ENCODE measurements at places on chromosomes 5 and 9. TPM values are rescaled to one million over a fixed set of nuclear protein-coding genes. Genes with fewer than 3 reads are reported as not detected.

TNFSF8 gene
- polyA plus RNA-seq = 0.25 TPM

DNA sequence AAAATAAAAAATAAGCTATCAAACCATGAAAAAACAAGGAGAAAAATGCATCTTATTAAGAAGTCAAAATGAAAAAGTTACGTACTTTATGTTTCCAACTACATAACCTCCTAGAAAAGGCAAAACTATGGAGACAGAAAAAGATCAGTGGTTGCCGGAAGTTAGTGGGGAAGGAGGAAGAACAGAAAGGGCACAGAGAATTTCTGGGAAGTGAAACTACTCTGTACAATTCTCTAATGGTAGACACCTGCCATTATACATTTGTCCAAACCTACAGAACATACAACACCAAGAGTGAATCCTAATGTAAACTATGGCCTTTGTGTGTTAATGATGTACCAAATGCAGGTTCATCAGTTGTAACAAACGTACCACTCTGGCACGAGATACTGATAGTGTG lies 25.3 kb downstream of the SMU1 start:
- peaks cover 50% of the 10 kb centered on the region for H3K36me3 ChIP-seq
- no peak overlapping the region for H3K27ac ChIP-seq
- no peak overlapping the region for H3K4me3 ChIP-seq
- H3K27me3 ChIP-seq = no peaks in the 10 kb centered on the region
- peaks cover 3% of the 10 kb centered on the region for H3K4me1 ChIP-seq

GRCh38 chr5:81750308-81751008 lies 439 bp downstream of the SSBP2 start:
- no peak for DNase-seq
- H3K36me3 ChIP-seq = no peaks in the 10 kb centered on the region
- H3K27me3 ChIP-seq = no peaks in the 10 kb centered on the region
- H3K4me3 ChIP-seq = peak overlapping the region; percentile 79
- H3K27ac ChIP-seq = peak overlapping the region; percentile 76

MAP3K1 gene
- 25.6 TPM for polyA plus RNA-seq

- no peaks in the 10 kb centered on the region for H3K4me1 ChIP-seq
- no peaks in the 10 kb centered on the region for H3K27me3 ChIP-seq
- no peaks in the 10 kb centered on the region for H3K36me3 ChIP-seq
- no peak overlapping the region for H3K4me3 ChIP-seq
- DNase-seq = peak; percentile 42
These were observed 507.8 kb downstream of the MAT2B start for GRCh38 chr5:164013077-164013670.

GRCh38 chr5:114387433-114387832 lies 25.6 kb downstream of the KCNN2 start:
- no peak for DNase-seq
- H3K27ac ChIP-seq = no peak overlapping the region
- no peaks in the 10 kb centered on the region for H3K36me3 ChIP-seq
- no peaks in the 10 kb centered on the region for H3K27me3 ChIP-seq
- H3K4me3 ChIP-seq = no peak overlapping the region

GRCh38 chr5:88092358-88092757 lies 176.3 kb downstream of the TMEM161B start:
- H3K27ac ChIP-seq = no peak overlapping the region
- no peaks in the 10 kb centered on the region for H3K27me3 ChIP-seq
- no peak for DNase-seq
- H3K36me3 ChIP-seq = no peaks in the 10 kb centered on the region
- H3K4me3 ChIP-seq = no peak overlapping the region

- no peak overlapping the region for H3K27ac ChIP-seq
- peaks cover 8% of the 10 kb centered on the region for H3K36me3 ChIP-seq
- no peak for DNase-seq
- H3K4me1 ChIP-seq = peaks cover 4% of the 10 kb centered on the region
- no peak overlapping the region for H3K4me3 ChIP-seq
- no peaks in the 10 kb centered on the region for H3K27me3 ChIP-seq
These were observed 4.7 kb downstream of the LNPEP start for GRCh38 chr5:96940586-96940985.

- no peak overlapping the region for H3K27ac ChIP-seq
- H3K4me1 ChIP-seq = no peaks in the 10 kb centered on the region
- DNase-seq = no peak
- no peaks in the 10 kb centered on the region for H3K27me3 ChIP-seq
- no peak overlapping the region for H3K4me3 ChIP-seq
- no peaks in the 10 kb centered on the region for H3K36me3 ChIP-seq
These were observed 160.7 kb downstream of the TMEM38B start for GRCh38 chr9:105854783-105855724.

DNA sequence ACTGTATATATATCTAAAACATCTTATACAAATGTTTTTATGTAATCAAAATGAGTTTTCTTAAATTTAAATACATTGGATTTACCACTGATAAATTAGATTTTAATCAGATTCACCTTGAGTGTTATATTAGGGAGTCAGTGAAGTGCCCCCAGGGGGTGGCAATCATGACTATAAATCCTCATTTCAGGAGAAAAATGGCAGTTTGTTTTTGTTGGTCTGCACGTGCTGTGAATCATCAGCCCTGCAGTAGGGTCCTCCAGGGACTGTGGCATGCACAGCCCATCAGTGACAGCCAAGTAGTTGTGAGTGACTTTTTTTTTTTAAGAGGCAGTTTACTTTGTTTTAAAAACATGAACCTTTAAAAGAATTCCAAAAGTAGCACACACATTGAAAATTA lies 65.2 kb downstream of the ZSWIM6 start:
- H3K4me1 ChIP-seq = no peaks in the 10 kb centered on the region
- H3K4me3 ChIP-seq = no peak overlapping the region
- no peaks in the 10 kb centered on the region for H3K27me3 ChIP-seq
- no peaks in the 10 kb centered on the region for H3K36me3 ChIP-seq
- H3K27ac ChIP-seq = no peak overlapping the region

DNA sequence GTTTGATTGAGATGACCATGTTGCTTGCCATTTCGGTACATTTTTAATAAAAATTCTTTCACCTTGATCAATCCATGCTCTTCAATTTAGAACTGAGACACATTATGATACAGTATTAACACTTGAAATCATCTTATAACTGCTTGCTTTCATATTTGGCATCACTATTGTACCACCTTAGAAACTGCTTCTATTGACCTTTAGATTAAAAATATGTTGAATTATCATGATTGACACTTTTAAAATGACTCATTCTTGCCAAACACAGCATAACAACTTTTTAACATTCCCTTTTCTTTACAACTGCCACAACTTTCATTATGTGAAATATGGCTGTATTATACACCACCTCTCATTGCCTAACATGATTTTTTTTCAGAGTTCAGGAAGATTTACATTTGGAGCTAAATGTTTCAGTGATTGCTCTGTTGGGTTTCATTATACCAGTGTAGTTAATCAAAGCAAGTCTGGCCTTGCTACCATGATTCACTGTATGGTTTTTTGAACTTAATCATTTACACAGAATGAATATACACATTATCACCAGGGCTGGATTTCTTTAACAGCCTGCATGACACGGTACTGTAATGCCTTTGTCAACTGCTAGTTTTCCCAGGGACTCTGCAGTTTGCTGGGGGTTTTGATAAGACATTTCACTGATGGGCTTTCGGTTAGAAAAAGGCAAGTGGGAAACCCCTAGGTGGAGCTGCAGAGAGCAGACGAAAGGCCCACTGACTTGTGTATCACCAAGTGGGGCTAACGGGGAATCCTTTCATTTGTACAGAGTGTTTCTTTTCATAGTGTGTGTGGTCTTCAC lies 93.6 kb upstream of the TLE4 start:
- no peaks in the 10 kb centered on the region for H3K27me3 ChIP-seq
- no peaks in the 10 kb centered on the region for H3K4me1 ChIP-seq
- H3K4me3 ChIP-seq = no peak overlapping the region
- DNase-seq = no peak
- no peaks in the 10 kb centered on the region for H3K36me3 ChIP-seq
- no peak overlapping the region for H3K27ac ChIP-seq

- H3K36me3 ChIP-seq = no peaks in the 10 kb centered on the region
- no peak overlapping the region for H3K27ac ChIP-seq
- H3K27me3 ChIP-seq = no peaks in the 10 kb centered on the region
- DNase-seq = no peak
These were observed 418.6 kb downstream of the SLCO4C1 start for GRCh38 chr5:101877451-101877850.

DNA sequence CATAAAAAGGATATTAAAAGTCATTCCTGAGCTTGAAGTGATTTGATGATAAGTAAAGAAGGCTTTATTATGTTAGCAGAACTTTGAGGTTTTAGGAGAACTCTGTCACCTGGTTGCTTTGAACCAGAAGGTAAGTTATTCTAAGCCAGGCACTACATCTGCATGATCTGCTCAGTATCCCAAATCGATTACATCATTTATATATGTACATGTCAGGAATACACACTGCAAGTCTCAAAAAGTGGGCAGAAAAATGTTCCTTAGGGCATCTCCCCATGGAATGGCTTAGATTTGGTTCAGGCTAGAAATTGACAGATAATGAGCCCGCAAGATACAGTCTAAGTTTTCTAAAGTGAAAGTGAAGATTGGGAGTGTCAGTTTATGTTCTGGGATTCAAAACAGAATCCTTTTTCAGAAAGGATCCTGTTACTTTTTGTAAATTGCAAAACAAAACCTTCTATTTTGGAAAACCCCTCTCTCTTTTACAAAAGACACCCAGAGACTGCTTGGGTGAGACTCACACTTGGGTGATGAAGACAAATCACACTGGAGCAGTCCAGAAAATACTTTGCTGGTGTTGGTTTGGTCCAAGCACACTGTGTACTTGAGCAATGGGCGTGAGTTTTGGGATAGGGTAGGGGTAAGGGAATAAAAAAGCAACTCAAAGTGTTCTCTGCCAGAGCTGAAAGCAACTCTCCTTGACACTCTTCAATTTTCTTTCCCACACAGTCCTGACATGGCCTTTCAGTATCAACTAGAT lies 114.5 kb downstream of the FOXD1 start:
- H3K27ac ChIP-seq = no peak overlapping the region
- no peak for DNase-seq
- H3K4me1 ChIP-seq = no peaks in the 10 kb centered on the region
- no peak overlapping the region for H3K4me3 ChIP-seq

GRCh38 chr9:3912280-3912679 lies 386.5 kb upstream of the RFX3 start:
- H3K36me3 ChIP-seq = no peaks in the 10 kb centered on the region
- DNase-seq = no peak
- no peak overlapping the region for H3K4me3 ChIP-seq
- H3K27ac ChIP-seq = no peak overlapping the region
- no peaks in the 10 kb centered on the region for H3K27me3 ChIP-seq

DNA sequence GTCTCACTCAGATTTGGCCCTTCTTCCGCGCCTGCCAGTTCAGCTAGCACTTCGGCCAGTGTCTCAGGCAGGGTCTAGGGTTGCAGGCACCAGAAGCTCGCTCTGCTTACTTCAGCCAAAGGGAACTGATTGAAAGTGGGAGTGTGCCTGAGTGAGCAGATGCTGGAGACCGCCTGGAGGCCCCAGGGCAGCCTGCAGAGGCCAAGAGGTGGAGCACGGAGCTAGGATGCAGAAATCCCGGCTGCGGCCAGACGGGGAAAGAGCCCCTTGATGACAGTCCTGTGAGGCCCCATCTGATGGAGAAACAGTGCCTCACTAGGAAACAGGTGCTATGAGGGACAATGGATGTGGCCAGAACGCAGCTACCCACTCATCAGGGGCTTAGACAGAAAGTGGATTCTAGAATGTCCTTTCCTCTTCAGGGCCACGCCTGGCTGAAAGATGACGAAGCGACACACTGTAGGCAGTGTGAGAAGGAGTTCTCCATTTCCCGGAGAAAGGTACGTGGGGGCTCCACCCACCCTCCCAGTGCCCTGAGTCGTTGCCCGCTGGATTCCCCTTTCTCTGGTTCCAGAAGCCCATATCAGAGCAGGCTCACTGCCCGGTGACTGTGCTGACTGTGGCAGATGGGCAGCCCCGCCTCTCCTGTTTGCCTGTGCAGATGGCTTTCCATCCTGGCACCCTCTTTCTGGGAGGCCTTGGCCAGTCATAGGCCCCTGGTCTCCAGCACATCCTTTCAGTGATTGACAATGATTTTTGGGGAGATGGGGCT lies 16.1 kb downstream of the HNRNPH1 start:
- DNase-seq = no peak
- H3K4me3 ChIP-seq = no peak overlapping the region
- no peaks in the 10 kb centered on the region for H3K27me3 ChIP-seq
- H3K4me1 ChIP-seq = no peaks in the 10 kb centered on the region

DNA sequence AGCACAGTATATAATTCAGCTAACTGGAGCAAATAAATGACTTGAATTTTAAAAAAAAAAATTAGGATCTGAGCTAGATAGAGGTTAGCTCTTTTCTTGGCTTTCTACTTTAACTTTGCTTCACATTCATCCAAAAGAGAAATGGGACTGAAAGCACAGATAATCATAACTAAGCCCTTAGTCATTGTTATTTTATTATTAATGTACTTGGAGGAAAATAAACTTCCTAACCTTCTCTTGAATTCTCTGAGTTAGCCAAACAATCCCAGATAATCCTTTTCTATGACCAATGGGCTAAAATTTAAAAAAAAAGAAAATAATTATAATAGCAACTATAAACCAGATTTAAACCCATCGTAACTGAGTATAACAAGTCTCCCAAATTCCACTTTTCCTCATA lies 57.6 kb upstream of the RASA1 start:
- H3K27ac ChIP-seq = no peak overlapping the region
- H3K27me3 ChIP-seq = no peaks in the 10 kb centered on the region
- H3K36me3 ChIP-seq = no peaks in the 10 kb centered on the region
- no peak overlapping the region for H3K4me3 ChIP-seq
- H3K4me1 ChIP-seq = no peaks in the 10 kb centered on the region
- no peak for DNase-seq

- peaks cover 3% of the 10 kb centered on the region for H3K27me3 ChIP-seq
These were observed 54.3 kb upstream of the ANKRD33B start for GRCh38 chr5:10509575-10509974.

DNA sequence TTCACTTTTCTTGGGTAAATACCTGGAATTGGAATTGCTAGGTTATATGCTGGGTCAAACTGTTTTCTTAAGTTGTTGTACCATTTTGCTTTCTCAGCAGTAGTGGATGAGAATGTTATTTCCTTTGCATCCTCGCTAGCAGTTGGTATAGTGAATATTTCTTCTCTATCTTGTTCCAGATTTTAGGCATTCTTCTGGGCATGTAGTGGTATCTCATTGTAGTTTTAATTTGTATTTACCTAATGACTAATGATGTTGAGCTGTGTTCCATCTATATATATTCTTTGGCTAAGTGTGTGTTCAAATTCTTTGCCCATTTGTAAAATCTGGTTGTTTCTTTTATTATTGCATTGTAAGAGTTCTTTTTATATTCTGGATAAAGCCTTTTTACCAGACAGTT lies 333.3 kb downstream of the MAT2B start:
- H3K27ac ChIP-seq = no peak overlapping the region
- H3K4me1 ChIP-seq = no peaks in the 10 kb centered on the region
- H3K4me3 ChIP-seq = no peak overlapping the region
- H3K27me3 ChIP-seq = no peaks in the 10 kb centered on the region
- DNase-seq = no peak
- no peaks in the 10 kb centered on the region for H3K36me3 ChIP-seq

GRCh38 chr9:123418052-123418430 lies 62.0 kb downstream of the CRB2 start:
- DNase-seq = no peak
- no peaks in the 10 kb centered on the region for H3K4me1 ChIP-seq
- H3K4me3 ChIP-seq = no peak overlapping the region
- no peak overlapping the region for H3K27ac ChIP-seq
- peaks cover 44% of the 10 kb centered on the region for H3K36me3 ChIP-seq

All from large intestine (tissue), 12 donors.